ENCODE measurements at places on chromosomes 3 and 15. TPM values are rescaled to one million over a fixed set of nuclear protein-coding genes. Genes with fewer than 3 reads are reported as not detected.

DNA sequence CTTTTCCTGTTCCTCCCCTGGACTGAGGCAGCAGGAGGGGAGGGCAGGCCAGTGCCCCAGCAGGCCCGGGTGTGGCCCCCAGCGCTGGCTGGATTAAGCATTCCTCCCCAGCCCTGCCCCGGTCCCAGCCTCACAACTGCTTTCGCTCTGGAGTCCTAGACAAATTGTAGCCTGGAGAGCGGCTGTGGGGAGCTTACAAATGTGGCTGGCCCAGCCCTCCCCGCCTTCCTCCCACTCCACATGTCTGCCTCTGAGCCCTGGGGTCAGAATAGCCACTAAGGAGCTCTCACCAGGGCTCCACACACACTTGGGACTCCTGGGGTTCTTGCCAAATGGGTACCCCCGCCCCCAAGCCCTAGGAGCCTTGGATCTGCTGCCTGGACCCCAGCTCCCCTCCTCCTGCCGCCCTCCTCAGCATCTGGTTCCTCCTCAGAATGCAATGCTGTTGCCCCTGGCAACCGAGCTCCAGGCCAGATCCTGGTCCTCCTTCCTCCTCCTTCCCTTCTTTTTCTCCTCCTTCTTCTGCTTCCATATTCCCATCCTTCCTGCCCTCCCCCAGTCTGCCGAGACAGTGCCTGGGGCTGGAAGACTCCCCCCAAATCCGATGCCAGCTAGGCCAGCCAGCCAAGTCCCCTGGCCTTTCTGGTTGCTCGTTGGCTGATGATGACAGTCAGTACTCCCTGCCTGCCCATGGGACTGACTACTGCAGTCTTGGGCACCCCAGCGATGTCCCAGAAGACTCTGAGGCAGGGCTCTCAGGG lies 91.1 kb downstream of the LINGO1 start:
- no peak for DNase-seq

DNA sequence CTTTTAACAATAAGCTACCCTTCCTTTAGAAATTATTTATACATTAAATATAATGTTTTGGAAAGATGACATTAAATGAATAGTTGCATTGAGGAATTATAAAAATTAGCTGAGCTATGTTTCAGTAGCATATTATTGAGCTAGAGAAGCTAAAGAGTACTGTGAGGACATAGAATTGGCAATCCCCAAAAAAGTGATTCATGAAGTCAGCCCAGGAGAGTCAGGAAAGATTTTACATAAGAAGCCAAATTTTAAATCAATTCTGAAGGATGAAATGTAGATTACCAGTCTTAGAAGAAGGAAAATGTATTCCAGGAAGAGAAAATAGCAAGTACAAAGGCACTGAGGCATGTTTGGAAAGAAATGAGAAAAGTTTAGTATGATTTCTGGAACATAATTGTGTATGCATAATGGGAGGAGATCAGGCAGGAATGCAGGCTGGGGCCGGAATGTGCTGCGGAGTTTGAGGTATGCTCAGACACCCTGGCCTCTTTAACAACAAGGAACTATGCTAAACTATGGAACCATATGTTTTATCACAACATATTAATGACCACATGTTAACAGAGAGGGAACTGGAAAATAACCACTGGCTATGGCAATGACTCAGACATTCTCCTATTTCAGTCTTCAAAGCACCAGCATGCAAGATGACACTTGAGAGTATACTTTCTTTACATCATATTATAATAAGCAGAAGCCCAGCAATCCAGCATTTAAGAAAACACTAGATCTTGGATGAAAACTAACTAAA lies 103.3 kb upstream of the COL8A1 start:
- DNase-seq: no peak

TPRA1 gene
- total RNA-seq: 21.3 TPM

NME9 gene
- not detected for total RNA-seq

DNA sequence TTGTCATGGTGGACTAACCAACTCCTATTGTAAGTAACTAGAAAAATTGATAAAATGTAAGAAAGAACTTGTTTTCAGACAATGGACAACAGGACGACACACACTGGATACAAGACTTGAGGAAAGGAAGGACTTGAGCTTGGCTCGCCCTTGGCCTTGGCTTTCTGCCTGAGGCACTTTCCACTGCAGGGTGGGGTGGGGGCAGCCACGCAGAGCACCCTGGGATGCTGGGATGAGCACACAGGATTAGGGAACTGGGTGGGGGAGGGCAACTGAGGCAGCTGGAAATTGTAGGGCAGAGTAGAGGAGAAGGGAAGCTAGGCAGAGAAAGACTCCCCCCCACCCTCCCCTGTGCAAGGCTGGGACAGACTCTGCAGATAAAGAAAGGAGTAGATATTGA lies 25.5 kb upstream of the HHATL start:
- peak; percentile 70 for DNase-seq

DNA sequence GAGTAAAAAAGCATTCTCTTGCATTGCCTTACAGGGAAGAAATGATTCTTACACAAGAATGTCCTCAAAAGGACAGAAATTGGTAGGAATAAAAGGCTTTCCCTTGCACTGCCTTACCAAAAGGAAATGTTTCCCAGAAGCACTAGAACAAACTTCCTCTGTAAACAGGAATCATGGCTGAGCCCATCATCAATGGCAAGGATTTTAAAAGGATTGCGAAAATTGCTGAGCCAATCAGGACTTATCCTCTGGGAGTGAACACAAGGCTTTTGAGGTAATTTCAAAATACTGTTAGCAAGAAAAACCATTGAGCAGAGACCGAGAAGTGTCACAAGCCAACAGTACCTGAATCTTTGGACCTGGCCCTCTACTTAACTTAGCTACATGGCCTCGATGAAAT lies 897.3 kb downstream of the ROBO1 start:
- DNase-seq: no peak

- DNase-seq: no peak
These were observed 139.5 kb downstream of the MEIS2 start for GRCh38 chr15:36960947-36961227.

DNA sequence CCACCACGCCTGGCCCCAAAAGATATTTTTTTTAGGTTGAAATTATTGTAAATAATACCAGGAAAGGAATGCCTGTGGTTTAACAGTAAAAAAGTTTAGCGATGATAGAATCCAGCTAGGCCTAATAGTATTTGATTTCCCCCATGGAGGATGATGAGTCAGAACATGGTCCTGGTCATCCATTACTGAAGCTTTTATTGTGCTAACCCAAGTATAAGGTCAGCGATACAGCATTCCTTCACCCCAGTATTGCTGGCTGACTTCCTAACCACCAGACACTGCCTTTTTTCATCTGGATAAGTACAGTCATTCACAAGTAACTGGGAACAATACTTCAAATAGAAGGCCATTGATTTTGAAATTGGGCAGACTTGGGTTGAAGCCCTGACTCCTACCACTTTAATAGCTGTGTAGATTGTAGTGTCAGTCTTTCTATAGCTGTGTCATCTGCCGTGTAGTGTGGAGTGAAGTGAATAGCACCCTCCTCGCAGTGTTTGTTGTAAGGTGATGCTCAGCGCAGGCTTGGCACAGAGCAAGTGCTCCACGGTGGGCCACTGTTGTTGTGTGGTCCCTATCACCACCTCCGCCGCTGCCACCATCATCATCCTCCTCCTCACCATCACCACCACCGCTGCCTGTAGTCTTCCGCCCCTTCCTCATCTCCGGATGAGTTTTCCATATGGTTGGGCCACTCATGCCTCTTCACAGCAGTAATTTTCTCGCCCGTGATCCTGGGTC lies 436.0 kb upstream of the TPM1 start:
- no peak for DNase-seq

GRCh38 chr3:165403666-165404065 lies 207.5 kb upstream of the SLITRK3 start:
- no peak for DNase-seq

GRCh38 chr3:165195640-165196576 lies at the start of gene SLITRK3:
SLITRK3 (minus strand) TSS chr3:165196384; CDS start chr3:165190830, 5,554 bp downstream.
- DNase-seq: no peak

GRCh38 chr3:154023148-154023547 lies 98.0 kb upstream of the ARHGEF26 start:
- DNase-seq: no peak

DNA sequence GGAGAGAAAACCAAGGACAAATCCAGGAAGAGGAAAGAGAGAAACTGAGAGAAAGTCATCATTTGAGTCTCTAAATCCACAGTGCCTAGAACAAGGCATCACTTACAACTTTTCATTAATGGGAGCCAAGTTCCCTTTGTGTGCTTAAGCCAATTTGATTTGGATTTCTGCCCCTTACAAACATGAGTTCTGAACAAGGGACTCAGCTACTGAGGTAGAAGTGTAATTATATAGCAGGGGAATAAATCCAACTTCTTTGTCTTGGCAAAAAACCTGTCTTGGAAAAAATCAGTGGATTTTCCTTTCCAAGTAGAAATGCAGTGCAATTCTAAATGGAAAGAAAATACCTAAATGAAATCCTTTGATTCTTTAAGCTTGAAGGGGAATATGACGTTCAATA lies 307.2 kb upstream of the CNTN3 start:
- no peak for DNase-seq

TIPIN gene
- total RNA-seq: 2.8 TPM

GOLGA8R gene
- total RNA-seq: 3.6 TPM

DNA sequence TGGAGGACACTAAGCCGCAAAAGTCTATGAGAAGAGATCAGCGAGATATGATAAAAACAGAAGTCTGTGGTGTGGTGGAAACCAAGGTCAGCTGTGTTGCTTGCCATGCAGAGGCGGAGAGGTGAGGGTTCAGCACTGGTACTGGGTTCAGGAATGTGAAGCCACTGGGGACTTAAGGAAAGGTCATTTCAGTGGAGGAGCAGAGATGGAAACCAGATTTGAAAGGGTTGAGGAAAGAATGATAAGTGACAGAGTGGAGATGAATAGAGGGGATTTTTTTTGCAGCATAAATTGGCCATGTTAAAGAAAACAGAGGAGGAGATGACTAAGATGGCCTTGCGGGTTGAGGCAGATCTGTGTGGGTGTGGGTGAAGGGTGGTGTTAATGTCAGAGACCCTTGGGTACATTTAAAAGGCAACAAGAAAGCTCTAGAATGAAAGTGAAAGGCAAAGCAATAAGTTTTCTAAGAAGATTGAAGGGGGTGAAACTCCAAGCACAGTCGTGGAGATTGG lies 265.5 kb downstream of the ADAMTSL3 start:
- no peak for DNase-seq

- DNase-seq: no peak
These were observed 14.6 kb downstream of the ETV5 start for GRCh38 chr3:186094271-186094670.

DNA sequence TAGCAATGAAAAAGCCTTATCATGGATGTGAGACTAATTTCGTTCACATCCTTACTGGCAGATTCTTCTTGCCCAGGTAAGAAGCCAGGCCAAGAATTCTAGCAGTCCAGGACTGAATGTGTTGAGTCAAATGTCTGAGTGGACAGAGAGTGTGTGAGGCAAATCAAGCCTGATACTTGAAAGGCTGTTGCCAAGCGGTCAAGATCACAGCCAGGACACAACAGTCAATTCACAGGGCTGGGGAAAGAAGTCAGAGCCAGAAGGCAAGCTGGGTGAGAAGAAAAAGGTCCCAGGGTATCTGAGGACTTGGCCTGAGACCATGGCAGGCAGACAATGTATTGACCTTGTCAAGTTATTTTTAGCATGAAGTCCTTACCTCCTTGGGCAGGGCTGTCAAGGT lies 301.3 kb downstream of the ZNF385D start:
- DNase-seq: peak; percentile 45

DNA sequence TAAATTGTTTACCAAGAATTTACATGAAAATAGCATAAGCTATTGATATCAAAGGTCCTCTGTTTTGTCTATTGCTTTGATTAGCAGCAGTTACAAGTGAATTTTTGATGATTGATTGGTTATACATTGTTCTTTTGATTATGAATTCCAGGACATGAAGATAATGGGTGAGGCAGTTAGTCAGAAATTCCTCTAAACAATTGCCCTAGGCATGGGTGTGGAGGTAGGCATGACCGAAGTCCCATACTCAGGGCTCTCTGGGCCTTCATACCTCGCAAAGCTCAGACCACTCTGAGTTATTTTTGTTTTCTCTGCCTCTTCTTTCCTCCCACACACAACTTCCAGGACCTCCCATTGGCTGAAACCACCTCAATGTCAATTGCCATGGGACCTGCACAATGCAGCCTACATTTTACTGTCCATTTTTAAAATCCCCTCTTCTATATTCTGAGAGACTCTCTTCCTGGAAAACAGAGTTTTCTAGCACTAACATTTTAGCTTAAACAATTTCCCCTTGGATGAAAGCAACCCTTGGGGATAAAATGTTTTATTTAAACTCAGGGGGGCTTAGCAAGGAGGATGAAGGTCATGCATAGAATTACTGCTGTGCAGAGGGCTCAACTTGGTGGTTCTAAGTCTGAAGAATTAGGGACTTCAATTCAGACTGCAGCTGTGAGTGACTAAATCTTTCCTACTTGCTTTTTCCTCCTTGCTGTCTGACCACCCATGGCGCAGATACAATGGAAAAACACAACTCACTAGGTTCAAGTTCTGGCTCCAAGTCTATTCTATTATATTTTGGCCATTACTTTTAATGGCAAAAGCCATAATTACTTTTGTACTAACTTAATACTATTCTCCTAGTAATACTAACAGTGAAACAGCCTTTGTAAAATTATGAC lies 594.8 kb downstream of the NTRK3 start:
- no peak for DNase-seq

ZNF80 gene
- not detected for total RNA-seq

DNA sequence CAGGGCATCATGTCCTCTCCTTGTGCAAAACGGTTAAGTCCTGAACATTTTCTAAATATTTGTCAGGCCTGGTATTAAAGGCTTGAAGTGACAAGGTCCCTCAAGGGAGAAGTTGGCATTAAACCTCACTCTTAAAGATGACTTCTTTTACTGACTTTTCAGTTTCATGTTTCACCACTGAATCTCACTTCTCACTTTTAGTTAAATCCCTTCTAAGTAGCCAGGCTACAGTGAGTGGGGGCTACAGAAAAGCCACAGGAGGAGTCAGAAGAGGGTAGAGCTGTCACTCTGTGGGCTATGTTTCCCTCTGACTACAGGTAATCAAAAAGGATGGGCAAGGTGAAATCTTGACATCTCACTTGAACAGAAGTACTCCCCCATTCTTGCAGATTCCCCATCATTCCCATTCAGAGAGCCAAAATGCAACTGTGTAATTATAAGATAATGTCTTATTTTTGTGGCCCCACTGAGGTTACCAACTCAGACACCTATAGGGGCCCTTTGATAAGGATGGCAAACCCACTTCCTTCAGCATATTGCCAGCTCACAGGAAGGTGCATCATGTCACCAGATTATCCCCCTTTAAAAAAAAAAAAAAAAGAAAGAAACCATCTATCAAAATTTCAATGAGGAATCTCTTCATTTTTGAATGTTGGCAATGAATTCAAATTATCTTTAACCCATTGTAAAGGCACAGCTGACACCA lies 790.1 kb upstream of the CFAP20DC start:
- DNase-seq: no peak

NR1I2 gene
- not detected for total RNA-seq

- no peak for DNase-seq
These were observed 760.1 kb downstream of the ZNF385D start for GRCh38 chr3:20990896-20991295.

- no peak for DNase-seq
These were observed 597.2 kb downstream of the EDEM1 start for GRCh38 chr3:5784690-5785089.

GRCh38 chr3:108333961-108334360 lies 37.6 kb downstream of the HHLA2 start:
- no peak for DNase-seq

Measured in Right ventricle myocardium inferior (tissue), 1 donor.